ENCODE measurements at places on chromosomes 4 and X. TPM values are rescaled to one million over a fixed set of nuclear protein-coding genes. Genes with fewer than 3 reads are reported as not detected.

- DNase-seq, result no peak
Measured at GRCh38 chrX:25001808-25002660, 13.7 kb downstream of the ARX start.

- DNase-seq, result no peak
Measured at GRCh38 chr4:8739820-8740665, 131.6 kb downstream of the HMX1 start.

Gene MAGEB6
- not detected for total RNA-seq

Gene PPBP
- not detected for total RNA-seq

- no peak for DNase-seq
Measured at GRCh38 chrX:135432881-135433521, 11.3 kb downstream of the SMIM10L2A start.

GRCh38 chr4:131584587-131584986 is 1564.5 kb upstream of the PCDH10 start:
- no peak for DNase-seq

DNA sequence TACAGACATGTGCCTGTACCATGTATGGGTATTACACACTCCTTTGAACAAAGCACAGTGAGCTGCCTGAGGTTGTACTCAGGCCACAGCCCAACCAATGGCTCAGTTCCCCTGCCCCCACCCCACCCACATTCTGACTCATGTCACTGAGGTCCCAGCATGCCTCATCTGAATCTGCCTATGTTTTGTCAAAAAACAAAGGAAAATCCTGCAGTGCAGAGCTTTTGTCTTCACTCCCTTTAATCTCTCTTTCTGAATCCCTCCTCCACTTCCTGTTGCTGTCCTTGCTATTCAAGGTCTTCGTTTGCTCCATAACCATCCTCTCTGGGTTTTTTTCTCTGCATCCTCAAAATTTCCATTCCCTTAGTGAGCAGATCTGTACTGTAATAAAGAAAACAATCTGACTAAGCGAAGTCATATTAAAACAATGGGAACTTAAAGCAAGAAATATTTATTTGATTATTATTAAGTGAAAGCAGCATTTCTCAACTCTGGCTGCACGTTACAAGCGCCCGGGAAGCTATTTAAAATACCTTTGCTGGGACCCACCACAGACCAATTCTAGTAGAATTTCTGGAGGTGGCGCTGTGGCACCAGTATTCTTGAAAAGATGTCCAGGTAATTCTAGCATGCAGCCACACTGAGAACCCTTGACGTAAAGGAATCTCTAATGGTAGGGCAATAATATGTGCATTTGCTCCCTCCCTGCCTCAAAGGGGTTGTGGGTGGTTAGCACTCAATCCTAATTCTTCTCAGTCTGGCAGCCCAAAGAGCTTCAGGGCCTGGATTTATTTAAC is 8.7 kb downstream of the GUCY2F start:
- DNase-seq, result no peak

DNA sequence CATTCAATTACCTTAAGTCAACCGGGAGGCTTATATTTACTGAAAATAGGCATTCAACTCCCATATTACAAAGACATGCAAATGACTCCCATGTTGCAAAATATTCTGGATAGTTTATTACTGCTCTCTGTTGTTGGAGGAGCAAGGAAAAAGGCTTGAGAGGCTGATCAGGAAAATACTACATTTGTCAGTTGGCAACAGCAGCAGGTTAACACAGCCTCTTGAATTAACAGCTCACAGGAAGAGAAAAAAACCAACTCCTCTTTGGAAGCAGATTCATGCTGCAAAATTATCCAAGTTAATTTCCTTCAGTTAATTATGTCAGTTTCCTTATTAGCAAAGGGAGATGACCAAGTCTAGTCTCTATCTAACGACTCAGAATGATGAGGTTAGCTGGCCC is 238.9 kb downstream of the MAML3 start:
- DNase-seq, result no peak

Gene SLC30A9
- 53.6 TPM for total RNA-seq

Gene DGKK
- under 0.01 TPM for total RNA-seq

DNA sequence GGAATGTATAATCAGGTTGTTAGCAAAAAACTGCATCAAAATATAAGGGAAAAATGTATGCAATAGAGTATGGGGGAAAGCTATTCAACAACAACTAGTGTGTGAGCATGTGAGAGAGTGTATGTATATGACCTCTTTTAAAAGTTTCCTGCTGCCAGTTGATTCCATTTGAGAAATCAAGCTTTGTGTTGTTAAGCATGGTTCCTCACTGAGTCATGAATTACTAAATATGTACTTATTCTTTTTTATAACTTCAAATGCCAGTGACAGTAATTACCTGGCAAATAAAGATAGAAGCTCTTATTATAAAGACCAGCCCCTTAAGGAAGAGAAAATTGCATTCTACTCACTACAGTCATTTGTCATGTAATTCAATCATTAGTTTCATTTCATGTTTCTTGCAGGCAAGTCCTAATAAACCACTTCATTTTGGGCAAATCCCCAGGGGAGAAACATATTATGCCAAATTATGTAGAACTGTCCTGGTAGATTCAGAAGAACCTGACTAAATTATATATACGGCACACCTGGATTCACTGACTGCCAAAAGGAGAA is 19.2 kb downstream of the RASGEF1B start:
- DNase-seq, result no peak

GRCh38 chr4:1819284-1819683 is 26.2 kb downstream of the FGFR3 start:
- no peak for DNase-seq

Measured in epithelial cell of proximal tubule (primary cell).